DMS79 treated with DMSO at 0.1 percent for 48 hours (cell line): ENCODE measurements at places on chromosomes 13 and 19.

- no peak for DNase-seq
Measured at GRCh38 chr13:100129605-100130004, 40.7 kb downstream of the PCCA start.

DNA sequence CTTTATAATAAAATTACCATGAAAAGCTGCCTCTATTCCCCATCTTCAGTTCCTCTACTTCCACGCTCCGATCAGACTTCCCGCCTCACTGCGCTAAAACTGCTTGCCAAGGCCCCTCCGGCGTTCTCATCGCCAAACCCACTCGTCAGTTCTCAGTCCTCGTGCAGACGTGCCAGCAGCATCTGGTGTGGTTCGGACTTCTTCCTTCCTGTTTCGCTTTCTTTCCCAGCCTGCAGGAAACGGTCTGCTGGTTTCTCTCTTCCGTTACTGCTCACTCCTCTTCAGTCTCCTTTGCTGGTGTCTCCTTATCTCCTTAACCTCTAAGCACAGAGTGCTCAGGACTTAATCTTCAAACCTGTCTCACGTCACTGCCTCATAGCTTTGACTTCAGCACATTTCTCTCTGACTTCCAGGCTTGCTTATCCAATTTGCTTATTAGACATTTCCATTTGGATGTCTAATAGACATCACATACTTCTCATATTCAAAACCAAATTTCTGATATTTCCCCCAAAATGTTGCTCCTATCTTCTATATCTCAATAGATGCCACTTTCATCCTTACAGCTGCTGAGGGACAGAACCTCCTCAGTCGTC lies 40.3 kb downstream of the RCBTB2 start:
- no peak for DNase-seq

GRCh38 chr19:41018736-41019290 lies 27.7 kb downstream of the CYP2B6 start:
- no peak for DNase-seq

DNA sequence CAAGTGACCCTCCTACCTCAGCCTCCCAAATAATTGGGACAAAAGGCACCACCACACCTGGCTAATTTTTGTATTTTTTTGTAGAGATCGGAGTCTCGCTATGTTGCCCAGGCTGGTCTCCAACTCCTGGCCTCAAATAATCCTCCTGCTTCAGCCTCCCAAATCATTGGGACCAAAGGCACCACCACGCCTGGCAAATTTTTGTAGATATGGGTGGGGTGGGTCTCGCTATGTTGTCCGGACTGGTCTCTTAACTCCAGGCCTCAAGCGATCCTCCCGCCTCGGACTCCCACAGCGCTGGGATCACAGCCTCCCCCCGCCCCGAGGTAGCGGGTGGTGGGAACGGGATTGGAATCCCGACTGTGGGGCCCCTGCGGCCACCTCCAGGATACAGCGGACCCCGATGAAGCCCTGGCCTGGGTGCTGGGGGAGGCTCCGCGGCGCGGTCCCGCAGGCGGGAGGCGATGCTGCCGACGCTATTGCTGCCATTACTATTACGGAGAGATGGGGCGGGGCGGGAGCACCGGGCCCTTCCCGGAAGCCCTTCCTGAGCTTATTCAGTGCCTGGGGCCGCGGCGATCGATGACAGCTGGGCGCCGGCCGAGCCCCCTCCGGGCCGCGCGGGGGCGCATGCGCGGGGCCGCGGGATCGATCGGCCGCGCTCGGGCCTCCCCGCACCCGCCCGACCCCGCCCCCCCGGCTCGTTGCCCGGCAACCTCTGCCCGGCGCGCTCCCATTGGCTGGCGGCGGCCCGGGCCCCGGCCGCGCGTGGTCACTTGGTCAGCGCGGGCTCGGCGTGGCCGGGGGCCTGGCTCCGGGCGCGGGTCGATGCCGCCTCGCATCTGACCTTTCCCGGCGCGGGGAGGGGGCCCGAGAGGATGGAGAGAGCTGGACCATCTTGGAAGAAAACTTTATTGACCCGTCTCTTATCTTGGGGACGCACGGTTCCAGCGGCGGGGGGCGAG lies 27.9 kb upstream of the ONECUT3 start:
- DNase-seq, result peak; percentile 33

DNA sequence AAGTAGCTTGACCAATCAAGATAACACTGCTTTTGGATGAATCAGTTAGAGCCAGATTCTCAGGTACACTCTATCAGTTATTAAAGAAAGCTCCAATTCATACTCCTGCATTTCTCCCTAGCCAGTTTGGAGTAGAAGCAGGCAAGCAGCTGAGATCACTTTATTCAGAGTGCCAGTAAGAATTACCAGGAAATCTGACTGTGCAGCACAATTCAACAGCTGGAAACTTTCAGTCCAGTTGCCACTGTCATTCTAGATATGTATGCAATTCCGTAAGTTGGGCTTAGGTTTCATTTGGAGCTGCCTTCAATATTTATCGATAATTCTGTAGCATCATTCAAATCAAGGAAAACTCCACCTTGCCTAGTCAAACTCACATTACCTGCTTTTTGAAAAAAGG lies 2625.6 kb upstream of the PCDH20 start:
- DNase-seq, result no peak

- DNase-seq, result no peak
Measured at GRCh38 chr19:17159466-17160393, 55.4 kb upstream of the USE1 start.

GRCh38 chr13:26062853-26063444 lies 11.1 kb upstream of the SHISA2 start:
- DNase-seq, result peak; percentile 24

DNA sequence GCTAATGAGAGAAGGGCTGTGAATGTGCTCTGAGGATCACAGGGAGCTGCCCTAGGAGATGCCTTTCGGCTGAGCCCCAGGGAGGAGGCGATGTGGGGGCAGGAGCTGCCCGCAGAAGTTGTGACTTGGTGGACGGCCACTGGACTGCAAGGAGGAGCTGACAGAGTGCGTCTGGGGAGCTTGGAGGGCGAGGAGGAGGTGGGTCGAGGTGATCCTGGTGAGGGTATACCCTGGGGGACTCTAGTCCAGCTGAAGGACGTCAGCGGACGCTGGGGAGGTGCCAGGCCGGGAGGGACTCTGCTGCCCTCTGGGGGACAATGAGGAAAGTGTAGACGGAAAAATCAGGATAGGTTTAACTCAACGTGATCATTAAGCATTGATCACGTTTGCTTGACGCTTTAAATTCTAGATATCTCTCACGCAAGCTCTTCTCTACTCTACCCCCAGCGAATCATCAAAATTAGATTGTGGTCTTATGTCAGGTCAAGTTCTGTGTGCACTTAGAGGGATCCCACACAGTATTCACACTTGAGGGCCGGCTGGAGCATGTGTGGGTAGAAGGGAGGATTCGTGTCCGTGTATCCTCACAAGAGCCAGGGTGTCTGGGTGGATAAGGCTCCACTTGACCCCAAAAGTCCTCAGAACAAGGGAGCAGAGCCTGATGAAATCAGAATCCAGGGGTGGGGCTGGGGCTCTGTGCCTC lies 3.3 kb upstream of the CEACAM7 start:
- DNase-seq, result no peak

DNA sequence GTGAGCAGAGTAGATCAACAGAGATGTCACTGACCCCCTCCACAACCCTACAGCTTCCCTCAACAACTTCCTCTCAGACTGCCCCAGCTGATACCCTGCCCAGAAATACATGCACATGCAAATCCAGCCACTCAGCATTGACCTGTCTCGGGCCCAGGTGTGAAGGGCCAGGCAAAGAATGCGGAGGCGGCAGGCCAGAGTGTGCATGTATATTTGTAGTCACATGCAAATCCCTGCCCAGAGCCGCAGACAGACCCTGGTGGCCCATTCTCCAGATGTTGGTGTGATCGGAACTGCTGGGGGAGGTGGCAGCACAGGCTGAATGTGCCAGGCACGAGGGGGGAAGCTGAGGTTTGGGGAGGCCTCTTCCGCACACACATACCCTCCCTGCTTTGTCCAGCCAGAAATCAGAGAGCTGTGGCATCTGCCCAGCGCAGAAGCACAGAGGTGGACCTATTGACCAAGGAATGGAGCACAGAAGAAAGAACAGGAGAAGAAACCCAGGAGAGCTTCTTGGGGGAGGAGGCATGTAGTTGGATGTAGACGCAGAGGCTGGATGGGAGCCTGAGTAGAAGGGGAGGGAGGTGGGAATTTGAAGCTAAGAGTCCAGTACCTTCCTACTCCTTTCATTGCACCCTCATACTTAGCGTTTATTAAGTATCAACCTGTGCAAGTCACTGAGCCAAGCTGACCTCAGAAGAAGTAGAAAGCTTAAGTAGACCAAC lies 14.4 kb downstream of the MEF2B start:
- no peak for DNase-seq

DNA sequence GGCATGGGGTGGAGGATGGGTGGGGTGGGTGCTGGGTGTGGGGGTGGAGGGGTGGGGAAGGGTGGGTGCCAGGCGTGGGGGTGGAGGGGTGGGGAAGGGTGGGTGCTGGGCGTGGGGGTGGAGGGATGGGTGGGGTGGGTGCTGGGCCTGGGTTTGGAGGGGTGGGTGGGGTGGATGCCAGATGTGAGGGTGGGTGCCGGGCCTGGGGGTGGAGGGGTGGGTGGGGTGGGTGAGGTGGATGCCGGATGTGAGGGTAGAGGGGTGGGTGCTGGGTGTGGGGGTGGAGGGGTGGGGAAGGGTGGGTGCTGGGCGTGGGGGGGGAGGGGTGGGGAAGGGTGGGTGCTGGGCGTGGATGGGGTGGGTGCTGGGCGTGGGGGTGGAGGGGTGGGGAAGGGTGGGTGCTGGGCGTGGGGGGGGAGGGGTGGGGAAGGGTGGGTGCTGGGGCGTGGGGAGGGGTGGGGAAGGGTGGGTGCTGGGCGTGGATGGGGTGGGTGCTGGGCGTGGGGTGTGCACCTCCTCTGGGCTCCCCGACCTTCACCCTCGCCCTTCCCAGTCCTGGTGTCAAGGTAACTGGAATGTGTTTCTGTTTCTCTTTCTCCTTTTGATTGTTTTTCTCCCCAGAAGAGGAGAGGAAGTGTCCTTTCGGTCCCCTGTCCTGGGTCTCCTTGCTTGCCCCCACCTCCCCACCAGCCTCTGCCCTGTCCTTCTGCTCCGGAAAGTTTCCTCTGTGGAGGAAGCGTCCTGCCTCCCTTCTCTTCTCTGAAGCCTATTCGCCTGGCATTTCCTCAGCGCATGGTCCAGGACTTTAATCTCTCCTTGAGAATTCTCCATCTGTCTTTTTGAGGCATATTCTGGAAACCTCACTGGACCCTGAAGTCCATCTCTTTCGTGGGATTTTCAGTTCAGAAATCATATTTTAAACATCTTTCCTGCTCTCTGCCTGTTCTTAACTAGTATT lies 22.9 kb upstream of the CFAP97D2 start:
- no peak for DNase-seq

- no peak for DNase-seq
Measured at GRCh38 chr13:79369226-79369625, 36.8 kb downstream of the RBM26 start.

- peak; percentile 2 for DNase-seq
Measured at GRCh38 chr13:40651866-40652587, 14.4 kb downstream of the FOXO1 start.

GRCh38 chr19:53357821-53358581 lies 7.5 kb upstream of the ZNF525 start:
- no peak for DNase-seq

DNA sequence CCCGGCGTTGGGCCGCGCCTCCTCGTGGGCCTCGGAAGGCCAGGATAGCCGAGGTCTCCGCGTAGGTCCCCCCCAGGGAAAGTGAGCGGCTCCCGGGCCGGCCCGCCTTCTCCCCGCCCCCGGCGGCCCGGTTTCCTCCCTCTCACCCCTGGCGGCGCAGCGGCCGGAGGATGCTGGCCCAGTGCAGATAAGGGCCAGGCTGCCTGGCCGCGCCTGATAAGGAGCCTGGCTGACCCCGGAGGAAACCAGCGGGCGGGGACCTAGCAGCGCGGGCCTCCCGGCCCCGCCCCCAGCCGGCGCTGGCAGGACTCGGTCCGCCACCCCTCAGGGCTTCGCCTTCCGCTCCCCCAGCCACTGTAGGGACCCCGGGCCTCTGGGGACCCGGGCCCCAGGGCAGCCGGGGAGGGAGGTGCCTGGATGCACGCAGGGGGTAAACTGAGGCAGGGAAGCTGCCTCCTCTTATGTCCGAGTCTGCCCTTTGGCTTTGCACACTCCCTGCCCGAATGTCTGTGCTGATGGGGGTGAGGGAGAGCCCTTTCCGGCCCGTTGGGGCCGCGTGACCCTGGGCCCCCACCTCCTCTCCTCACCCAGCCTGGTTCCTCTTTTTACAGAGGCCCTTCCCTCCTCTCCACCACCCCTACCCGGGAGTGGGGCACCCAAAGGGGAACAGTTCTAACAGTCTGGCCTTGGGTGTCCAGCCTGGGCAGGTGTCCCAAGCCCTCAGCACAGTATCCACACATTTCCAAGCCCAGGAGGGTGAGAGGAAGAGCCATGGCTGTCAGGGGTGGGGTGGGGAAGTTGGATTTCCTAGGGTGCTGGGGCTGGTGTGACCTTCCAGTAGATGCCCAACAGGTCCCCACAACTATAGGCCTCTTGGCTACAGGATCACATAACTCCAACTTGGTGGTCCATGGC lies at the start of gene LYL1:
LYL1 (minus strand) TSS at position 193 of the 915 bp plus-strand sequence. CDS start 1,687 bp downstream, outside the sequence.
- no peak for DNase-seq

- DNase-seq, result peak; percentile 4
Measured at GRCh38 chr19:55406091-55406825, 1.3 kb downstream of the UBE2S start.

DNA sequence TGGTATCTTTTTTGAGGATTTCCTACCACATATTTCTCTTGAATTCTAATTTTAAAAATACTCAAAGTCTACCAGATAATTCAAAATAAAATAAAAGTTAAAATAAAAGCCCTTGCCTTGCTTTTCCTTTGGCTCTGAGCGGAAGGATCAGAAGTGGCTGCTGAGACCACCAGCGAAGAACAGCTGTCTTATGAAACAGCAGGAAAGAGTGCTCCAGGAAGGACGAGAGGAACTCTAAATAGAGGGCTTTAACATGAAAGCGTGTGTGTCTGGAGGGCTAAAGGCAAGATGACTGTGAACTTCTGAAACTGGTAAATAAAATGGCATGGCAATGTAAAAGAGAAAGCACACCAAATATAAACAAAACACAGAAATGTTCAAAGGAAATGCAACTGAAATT lies 521.5 kb upstream of the SPRY2 start:
- DNase-seq, result no peak

DNA sequence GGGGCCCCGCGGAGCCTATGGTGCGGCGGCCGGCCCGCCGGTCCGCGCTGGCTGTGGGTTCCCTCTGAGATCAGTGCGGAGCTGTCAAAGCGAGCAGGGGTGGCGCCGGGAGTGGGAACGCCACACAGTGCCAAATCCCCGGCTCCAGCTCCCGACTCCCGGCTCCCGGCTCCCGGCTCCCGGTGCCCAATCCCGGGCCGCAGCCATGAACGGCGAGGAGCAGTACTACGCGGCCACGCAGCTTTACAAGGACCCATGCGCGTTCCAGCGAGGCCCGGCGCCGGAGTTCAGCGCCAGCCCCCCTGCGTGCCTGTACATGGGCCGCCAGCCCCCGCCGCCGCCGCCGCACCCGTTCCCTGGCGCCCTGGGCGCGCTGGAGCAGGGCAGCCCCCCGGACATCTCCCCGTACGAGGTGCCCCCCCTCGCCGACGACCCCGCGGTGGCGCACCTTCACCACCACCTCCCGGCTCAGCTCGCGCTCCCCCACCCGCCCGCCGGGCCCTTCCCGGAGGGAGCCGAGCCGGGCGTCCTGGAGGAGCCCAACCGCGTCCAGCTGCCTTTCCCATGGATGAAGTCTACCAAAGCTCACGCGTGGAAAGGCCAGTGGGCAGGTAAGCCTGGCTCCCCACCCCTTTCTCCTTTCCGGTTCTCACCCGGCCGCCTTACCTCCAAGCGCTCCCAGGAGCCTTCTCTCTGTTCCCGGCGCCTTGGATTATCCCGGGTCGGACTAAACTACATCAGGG lies at the start of gene PDX1:
PDX1 (plus strand) TSS at position 67 of the 743 bp plus-strand sequence; CDS start at position 206, 139 bp downstream.
- peak; percentile 4 for DNase-seq
